SK-N-SH (cell line): ENCODE measurements at places on chromosomes 5 and 9.

GRCh38 chr9:85115473-85115872, 445.9 kb downstream of the NTRK2 start:
- no peak for DNase-seq

DNA sequence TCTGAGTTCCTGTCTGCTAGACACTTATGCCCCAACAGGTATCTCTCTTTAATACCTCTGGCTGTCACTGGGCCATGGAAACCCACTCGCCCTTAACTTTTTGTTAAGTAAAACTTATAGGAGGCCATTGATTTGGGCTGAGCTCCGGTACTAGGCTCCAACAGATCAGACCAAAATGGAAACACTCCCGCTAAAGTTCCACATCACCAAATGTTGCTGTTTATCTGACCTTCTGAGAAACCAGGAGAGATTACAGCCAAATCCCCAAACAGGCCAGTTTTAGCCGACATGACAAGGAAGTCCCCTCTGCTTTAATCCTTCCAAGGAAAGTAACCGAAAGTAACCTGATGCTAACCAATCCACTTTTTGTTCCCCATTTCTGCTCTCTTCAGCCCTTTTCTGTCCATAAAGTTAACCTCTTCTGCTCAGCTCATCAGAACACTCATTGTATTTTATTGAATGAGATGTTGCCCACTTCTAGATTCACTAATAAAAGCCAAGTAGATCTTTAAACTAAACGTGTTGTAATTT, 115.2 kb upstream of the LHFPL2 start:
- DNase-seq: no peak

DNA sequence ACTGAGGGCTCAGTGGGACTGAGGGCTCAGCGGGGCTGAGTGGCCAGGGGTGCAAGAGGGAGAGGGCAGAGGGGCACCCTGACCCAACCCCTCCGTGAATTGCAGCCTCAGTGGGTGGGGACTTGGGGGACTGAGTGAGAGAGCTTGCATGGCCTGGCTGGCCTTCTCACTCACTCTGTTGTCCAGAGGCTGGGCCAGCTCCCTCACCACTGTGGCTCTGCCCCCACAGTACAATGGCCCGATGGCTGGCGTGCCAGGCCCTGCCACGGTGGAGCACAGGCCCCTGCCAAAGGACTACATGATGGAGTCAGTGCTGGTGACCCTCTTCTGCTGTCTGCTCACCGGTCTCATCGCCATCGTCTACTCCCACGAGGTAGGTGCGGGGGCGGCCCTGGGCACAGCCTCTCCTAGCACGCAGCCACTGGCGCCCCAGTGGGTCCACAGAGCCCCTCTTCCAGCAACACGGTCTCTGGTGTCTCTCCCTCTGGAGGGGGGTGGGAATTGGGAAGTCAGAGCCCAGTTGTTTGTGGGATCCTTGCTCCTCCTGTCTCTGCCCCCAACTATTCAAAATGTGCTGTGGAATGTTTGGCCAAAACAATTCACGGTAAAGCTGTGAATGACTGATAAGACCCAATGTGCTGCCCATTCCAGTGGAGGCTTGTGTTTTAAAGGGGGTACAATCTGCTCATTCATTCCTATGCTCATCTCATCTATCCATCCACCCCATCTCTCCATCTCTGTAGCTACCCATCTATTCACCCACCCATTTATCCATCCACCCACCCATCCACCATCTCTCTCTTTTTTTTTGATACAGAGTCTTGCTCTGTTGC, 10.7 kb downstream of the PRRT1B start:
- no peak for DNase-seq

- no peak for DNase-seq
Observed at GRCh38 chr5:157347301-157348048, 81.6 kb downstream of the CYFIP2 start.

- peak; percentile 16 for DNase-seq
Observed at GRCh38 chr5:139636207-139636792, 11.8 kb upstream of the CXXC5 start.

- no peak for DNase-seq
Observed at GRCh38 chr9:105244734-105245028, 230 bp downstream of the SLC44A1 start.

DNA sequence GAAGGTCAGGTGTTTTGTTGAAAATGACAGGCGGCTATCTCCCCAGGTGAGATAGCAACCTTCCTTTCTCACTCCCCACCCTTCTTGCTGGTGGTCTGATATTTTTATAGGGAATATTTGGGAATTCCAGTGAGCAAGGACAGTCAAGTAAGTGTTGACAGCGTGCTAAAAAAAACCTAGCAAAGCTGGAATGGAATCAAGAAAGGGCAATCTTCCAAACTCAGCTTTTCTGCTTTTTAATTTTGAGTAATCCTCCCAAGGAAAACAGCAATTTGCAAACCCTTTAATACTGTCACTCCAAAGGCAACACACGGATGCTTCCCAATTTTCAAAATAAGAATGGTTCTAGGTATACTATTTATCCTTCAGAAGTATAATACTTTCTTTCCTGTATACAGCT, 143.7 kb upstream of the PCA3 start:
- no peak for DNase-seq

GRCh38 chr9:112905084-112905483, 14.4 kb upstream of the SLC46A2 start:
- DNase-seq: no peak

- DNase-seq: no peak
Observed at GRCh38 chr5:6003040-6003825, 375.1 kb downstream of the MED10 start.

- DNase-seq: no peak
Observed at GRCh38 chr5:151464101-151464500, 16.7 kb downstream of the SLC36A1 start.

- DNase-seq: no peak
Observed at GRCh38 chr5:171424726-171425125, 5.3 kb downstream of the FGF18 start.

GRCh38 chr5:15007646-15008045, 136.1 kb upstream of the ANKH start:
- no peak for DNase-seq

GRCh38 chr9:88174324-88174723, 36.0 kb upstream of the SPATA31C2 start:
- peak; percentile 45 for DNase-seq

- no peak for DNase-seq
Observed at GRCh38 chr5:56094579-56095361, 100.0 kb upstream of the IL6ST start.

DNA sequence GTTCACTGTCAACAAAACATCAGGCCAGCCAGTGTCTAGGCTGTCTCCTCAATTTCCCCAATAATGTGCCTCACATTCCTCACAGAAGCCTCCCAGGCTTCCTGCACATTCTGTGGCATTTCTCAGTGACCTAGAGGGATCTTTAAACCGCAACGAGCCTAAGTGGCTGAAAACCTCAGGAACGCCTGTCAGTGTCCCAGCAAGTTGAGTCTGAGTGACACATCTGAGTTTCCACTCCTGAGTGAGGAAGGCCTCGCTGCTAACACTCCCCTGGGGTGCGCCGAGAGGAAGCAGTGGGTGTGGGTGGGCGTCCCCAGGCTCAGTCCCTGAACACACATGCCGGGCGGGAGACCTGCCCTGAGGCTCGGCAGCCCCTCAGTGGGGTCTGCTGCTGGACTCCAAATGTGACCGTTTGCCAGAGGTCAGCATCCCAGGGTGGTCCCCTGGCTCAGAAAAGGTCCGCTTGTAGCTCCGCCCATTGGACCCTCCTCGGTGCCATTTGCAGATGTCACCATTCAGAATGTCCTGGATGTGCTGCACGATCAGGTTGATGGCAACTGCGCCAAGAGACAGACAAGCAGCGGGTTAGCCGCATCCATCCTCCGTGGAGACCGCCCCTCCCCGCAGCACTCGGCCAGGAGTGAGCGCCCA, 6.3 kb downstream of the UCK1 start:
- DNase-seq: no peak

GRCh38 chr9:27675354-27675753, 102.1 kb upstream of the C9orf72 start:
- DNase-seq: no peak

DNA sequence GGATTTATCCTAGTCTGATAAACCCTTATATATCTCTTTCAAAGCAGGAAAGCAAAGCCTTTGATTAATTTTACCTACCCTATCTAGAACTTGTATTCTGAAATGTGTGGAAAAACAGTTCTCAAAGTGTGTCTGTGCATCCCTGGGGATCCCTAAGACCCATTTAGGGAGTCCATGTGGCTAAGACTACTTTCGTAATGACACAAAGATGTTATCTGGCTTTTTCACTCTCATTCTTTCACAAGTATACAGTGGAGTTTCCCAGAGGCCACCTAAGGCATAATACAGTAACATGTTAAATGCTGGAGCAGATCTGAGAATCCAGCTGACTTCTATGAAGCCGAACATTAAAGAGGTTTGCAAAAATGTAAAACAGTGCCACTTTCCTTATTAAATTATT, 54.3 kb upstream of the TNFSF15 start:
- DNase-seq: no peak

DNA sequence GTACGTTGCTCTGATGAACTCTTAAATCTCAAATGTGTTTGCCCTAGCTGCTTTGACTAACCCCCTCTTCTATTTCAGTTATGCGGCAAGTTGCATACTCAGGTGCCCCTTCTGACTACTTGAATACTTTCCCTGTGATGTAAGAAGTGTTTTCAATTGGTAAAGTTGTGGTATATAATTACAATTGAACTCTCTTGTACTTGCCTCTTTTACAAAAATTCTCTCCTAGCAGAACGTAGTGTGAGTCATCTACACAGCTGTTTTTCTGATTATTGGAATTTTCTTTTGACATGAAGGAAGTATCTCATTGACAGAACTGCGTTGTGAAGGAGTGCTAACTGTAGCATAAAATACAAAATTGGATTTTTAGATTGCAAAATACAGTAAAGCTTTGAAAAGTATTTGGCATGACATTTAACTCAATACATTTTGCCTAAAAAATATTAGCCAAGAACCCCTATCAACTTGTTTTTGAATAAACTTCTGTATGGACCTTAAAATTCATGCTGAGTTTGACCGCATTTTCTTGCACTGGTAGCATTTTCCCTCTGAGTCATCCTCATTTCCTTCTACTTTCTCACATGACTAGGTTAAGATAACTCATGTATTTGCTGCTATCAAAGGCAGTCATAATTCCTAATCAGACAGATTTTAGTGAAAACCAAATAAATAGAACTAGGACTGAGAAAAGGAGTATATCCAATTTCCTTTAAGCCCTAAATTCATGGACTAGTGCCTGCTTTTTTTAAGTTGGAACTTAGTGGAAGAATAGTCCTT, 6.3 kb downstream of the CRHBP start:
- no peak for DNase-seq

DNA sequence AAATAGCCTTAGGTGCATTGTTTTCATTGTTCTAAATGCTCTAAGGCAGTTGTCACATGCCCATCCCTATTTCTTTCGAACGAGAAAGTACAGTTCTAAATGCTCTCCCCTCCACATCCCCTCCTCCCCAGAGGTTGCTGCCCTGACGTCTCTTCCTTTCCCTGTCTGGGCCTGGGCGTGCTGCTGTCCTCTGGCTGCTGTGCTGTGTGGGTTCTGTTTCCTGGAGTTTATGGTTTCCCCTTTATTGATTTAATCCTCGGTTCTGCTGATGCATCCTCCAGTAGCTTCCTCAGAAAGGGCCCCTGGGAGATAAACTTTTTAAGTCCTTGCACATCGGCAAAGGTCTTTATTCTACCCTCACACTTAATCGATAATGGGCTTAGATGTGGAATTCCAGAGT, 48.8 kb downstream of the MVB12B start:
- DNase-seq: peak; percentile 49

DNA sequence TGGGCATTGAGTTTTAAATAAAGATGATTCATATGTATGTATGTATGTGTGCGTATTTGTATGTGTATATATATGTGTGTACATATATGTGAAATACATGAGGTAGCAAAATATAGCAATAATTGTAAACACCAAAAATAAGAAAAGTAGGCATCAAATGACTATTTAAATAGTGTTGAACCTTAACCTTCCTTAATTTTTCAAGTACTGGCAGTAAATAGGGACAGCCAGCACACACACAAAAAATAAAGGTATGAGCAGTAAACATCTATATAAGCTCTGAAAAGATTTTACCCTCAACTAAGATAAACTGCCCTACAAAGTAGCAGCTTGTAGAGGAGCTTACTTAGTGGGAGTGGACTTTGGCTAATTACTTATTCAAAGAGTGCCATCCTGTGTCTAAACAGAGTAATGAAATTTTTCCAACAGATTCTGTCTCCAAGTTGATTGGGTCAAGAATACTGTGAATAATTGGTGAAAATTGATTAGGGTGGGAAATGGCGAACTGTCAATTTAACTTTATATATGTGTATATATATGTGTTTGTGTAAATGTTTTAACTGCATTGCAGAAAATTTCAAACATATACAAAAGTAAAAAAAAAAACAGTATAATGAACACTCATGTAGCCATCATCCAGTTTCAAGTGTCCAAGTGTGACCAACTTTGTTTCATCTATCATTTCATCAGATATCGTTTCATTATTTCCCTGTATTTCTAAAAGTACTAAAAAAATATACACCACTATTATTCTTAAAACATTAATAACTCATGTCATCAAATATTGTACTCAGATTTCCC, 2.0 kb upstream of the ADAMTS6 start:
- DNase-seq: peak; percentile 66

DNA sequence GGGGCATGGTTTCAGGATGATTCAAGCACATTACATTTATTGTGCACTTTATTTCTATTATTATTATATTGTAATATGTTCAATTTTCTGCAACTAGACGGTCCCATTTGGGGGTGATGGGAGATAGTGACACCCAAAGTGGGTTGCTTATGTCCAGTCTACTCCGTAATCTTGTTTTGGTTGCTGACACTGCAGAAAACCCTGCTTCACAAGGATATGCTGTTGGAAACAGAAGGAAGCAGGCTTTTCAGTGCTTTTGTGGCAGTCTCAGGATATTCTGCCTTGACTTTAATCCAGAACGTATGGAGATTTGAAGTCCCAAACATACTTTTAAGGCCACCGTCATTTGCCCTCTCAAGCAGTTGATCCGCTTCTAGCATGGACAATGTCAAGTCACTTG, 47.5 kb upstream of the LARP1 start:
- DNase-seq: no peak

- no peak for DNase-seq
Observed at GRCh38 chr5:150562832-150563231, 54.9 kb downstream of the NDST1 start.
